ENCODE measurements at places on chromosomes 7 and 10.

- no peak for DNase-seq
Measured at GRCh38 chr7:26155531-26156375, 3.8 kb downstream of the NFE2L3 start.

- DNase-seq, result no peak
Measured at GRCh38 chr10:61847087-61847486, 54.4 kb upstream of the ARID5B start.

DNA sequence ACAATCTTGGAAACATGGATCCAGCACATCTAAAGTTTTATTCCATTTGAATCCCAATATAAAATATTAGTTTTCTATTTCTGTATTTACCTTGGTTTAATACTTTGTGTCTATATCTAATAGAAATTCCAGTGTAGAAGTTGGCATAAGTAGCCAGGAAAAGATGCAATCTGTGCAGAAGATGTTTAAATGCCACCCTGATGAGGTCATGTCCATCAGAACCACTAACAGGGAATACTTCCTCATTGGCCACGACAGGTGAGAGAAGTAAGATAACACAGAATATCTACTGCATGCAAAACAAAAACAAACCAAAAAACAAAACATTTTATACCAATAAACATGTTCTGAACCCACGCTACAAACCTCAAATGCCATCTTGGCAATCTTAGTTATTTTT lies 15.7 kb downstream of the PLEKHS1 start:
- DNase-seq, result no peak

DNA sequence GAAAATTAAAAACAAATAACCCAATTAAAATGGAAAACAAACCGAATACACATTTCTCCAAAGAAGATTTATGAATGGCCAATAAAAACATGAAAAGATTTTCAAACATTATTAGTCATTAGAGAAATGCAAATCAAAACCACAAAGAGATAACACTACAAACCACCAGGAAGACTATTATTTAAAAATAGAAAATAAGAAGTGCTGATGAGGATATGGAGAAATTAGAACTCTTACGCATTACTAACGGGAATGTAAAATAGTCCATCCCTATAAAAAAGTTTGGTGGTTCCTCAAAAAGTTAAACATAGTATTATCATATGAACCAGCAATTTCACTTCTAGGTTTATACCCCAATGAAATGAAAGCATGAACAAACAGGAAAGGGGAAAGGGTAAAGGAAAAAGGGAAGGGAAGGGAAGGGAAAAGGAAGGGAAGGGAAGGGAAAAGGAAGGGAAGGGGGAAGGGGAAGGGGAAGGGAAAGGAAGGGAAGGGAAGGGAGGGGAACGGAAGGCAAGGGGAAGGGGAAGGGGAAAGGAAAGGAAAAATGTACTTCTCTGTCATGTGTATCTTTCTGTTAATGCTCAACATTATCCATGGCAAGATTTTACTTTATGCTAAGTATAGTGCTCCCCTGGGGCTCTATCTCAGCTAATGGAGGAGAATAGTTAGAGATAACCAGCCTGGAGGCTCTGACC lies 125.3 kb upstream of the RSU1 start:
- DNase-seq, result no peak

- no peak for DNase-seq
Measured at GRCh38 chr7:122755696-122756095, 53.0 kb upstream of the RNF148 start.

GRCh38 chr7:125555916-125556315 lies 626.3 kb upstream of the POT1 start:
- DNase-seq, result no peak

DNA sequence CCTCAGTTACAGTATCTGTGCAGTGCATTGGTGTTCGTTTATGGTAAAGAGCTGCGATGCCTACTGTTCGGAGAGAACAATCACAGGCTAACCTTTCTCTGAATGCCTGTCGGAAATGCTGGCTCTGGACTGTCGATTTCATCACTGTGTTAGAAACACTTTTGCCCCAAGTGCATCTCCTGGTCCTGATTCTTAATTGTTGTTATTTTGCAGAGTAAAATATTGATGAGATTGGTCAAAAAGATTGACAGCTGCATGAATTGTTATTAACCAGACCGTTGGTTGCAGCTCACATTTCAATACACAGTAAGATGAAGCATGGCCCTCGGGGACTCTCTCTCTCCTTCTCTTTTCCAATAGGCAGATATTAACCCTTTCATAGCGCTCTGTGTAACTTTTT lies 557.4 kb upstream of the ADARB2 start:
- no peak for DNase-seq

DNA sequence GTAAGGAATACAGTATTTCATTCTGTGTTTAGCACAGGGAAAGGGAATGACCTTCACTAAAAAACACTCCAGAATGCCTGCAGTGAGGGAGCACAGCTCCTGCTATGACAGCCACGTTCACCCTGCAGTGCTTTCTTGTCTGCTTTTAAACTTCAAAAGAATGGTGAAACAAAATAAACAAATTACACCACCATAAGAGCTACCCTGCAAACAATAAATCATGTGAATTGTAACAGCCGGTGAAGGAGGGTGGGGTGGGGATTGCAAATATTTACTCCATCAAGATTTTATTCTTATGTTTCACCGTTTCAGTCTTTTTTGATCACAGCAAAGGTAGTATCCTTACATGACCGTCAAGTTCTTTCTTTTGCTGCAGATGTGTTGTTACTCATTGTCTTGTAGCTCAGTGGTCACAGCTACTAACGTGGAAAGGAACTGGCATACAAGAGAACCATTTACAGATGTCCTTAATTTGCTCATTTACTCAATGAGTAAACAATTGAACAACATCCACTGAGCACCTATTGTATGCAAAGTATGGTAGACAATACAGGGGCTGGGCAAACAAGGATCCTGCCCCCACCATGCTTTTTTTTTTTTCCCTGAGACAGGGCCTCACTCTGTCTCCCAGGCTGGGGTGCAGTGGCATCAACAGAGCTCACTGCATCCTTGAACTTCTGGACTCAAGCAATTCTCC lies 4.1 kb upstream of the CHN2 start:
- DNase-seq, result no peak

DNA sequence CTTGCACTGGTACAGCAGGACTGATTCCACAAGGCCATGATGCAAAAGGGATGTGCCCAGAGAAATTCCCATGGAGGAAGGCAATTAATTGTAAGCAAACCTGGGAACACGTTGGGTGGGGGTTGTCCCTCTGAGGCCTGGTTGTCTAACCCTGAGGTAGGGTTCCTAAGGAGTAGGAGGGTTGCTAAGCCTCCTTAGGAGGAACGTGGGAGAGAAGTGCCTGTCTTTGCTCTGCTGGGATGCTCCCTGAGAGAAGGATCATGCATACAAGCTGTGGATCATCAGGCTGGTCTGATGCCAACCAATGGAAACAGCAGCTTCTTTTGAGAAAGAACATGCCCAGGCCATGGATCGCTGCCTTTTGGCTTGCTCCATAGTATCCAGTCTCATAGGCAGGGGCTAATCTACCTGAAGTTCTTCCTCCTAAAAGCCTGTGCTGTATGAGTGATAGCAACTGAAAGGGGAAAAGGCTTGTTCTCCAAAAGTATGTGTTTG lies 203.7 kb upstream of the NPVF start:
- no peak for DNase-seq

- no peak for DNase-seq
Measured at GRCh38 chr7:88002617-88003016, 68.6 kb downstream of the ADAM22 start.

GRCh38 chr7:149721084-149721601 lies 52.2 kb downstream of the ZNF467 start:
- DNase-seq, result no peak

DNA sequence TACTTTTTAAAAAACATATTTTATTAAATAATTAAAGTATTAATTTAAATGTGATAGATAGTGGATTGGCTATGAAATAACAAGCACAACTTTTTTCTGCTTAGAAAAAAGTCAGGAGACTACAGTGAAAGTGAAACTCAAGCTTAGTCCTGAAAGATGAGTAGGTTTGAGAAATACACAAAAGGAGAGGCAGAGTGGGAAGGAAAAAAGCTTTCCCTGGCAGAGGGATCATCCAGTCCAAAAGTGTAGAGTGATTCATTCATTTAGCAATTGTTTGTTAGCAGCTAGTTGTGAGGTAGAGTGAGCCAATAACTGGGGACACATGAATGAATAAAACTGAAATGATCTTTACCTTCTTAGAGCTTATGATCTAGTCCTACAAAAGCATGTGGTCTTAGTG lies 93.5 kb downstream of the FOXP2 start:
- DNase-seq, result no peak

DNA sequence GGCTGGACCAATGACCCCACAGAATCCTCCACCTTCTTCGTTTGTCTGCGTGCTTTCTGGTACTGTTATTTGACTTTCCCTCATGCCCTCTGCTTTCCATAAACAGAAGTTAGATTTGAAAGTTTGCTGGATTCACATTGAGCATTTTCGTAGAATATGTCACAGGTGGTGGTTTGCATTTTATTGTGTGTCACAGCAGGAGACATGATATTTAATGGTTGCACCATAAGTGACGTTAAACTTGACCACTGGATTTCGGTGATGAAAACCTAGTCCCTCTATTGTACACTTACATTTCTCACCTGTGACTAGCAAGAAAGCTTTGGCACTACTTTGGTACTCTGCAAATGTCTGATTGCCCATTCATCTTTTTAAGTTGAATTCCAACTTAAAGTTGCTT lies 15.2 kb upstream of the MKX start:
- no peak for DNase-seq

- DNase-seq, result no peak
Measured at GRCh38 chr10:42428534-42428933, 209.8 kb downstream of the ZNF33B start.

- DNase-seq, result no peak
Measured at GRCh38 chr10:131003455-131003854, 308.1 kb downstream of the TCERG1L start.

DNA sequence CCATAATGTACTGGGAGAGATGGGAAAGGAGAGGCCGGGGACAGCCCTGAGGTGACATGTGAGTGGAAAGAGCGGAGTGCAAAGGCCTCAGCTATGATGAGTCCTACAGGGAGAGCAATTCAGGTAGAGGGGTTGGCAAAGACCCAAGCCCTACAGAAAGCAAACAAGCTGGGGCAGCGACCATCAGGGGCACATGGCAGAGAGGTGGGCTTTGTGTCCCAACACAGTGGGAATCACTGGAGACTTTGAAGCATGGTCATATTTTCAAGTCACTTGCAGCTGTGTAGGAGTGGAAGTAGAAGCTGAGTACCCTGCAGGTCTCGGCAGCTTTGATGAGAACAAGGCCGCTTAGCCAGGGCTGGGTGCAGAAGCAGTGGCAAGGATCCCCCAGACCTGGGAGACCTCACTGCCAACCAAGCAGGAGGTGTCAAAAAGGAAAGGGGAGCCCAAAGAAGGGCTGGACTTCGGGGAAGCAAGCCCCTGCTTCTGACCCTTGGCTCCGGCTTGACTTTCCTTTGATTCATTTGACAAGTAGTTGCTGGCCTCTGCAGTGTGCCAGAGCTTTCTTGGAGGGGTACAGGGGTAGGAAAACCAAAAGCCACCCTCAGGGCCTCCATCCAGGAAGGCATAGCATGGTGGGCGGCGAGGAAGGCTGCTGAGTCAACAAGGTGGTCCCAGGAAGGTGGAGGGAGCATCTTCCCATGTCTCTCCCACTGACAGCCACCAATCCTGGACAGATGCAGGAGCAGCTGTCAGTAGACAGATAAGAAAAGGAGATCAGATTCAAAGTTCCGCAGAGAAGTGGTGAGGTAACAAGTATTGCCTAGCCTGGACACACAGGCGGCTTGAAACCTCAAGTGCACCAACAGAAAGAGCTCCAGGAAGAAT lies 1.9 kb upstream of the PGAM2 start:
- DNase-seq, result no peak

DNA sequence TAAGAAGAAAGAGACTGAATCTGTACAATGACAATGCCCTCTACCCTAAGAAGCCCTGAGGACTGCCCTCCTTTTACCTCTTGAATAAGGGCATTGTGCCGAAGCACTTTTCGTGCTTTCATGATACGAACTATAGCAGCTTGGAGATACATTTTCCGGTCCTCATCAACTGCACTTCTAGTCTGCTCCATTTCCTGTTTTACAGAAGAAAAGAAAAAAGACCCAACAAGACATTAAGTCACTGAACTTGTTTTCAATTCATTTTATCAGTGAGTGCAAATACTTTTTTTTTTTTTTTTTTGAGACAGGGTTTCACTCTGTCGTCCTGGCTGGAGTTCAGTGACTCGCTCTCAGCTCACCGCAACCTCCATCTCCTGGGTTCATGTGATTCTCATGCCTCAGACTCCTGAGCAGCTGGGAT lies 78.4 kb downstream of the CUL2 start:
- DNase-seq, result no peak

- DNase-seq, result no peak
Measured at GRCh38 chr10:122974023-122974422, 6.2 kb upstream of the PSTK start.

DNA sequence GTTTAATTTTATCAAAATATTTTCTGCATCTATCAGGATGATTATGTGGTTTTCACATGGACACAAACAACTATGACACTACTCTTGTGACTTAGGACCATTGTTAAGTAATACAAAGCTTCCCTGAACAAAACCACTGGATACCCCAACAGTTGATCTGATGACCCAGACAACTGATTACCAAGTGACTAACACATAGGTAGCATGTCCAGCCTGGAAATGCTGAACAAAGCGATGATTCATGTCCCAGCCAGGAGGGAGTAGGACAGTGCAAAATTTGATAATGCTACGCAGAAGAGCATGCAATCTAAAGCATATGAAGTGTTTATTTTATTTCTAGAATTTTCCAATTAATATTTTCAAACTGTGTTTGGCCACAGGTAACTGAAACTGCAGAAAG lies 8.9 kb upstream of the PNLIP start:
- DNase-seq, result no peak

DNA sequence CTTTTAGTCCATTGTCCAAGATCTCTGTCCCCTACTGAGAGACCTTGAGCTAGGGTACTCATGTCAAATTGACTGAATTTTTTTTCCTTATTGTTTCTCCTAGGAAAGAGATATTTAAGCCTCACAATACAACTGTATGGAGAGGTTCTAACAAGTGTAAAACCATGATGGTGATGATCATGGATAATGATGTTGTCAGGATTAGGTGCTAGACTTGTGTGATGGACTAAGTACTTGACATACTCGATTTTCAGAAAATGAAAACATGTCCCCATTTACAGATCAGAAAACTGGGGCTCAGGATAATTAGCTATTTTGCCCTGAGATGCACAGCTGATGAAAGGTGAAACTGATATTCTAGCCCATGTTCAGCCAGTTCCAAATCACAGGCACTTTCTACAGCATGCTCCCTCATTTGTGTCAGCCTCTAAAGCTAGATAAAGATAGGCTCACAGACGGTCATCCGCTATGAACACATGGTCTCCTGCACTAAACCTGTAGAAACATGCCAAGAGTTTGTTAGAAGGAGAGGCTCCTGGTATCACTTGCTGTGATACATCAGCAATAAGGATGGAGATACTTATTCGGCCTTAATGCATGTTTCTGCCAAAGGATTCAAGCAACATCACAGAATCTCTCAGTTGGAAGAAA lies 67.6 kb downstream of the CREB3L2 start:
- DNase-seq, result no peak

Data from thymus (tissue), 14 donors.